AG10803 (cell line): ENCODE measurements at places on chromosomes 1 and 21.

DNA sequence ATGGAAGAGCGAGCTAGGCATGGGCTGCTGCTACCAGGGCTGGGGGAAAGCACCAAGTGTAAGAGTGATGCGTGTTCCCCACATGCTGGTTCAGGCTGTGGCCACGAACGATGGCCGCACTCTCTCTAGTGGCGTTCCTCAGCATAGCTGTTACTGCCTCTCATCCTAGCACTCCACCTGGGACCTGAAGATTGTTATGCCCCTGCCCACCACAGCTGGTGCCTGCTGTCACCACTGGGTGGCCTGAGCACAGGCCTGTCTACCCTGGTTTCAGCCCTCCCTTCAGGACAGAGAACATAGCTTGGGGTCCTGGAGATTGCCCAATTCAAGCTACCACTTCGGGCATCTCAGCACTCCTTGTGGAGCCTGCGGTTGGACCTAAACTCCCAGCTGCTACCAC is 80.1 kb upstream of the PDC start:
- no peak for DNase-seq

GRCh38 chr1:223710179-223711133 is 1.9 kb upstream of the CAPN2 start:
- no peak for DNase-seq

DNA sequence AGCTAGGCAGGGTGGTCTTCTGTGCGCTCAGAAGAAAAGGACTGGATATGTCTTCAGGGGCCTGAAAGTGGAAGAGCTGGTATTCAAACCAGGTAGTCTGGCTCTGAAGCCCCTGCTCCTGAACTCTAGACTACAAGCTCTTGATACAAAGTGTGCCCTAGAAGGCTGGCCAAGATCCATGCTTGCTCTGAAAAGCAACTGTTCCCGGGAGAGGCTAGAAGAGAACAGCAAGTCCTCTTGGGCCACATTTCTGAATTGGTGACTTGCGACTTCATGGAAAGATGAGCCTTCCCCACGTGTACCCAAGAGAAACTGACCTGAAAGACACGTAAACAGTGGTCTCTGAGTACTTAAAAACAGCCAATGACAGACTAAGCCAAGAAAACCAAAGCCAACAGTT is 123.3 kb upstream of the GRIK3 start:
- no peak for DNase-seq

- DNase-seq = no peak
Observed at GRCh38 chr1:204331275-204331674, 28.5 kb downstream of the PLEKHA6 start.

GRCh38 chr1:194684636-194685035 is 1498.2 kb upstream of the B3GALT2 start:
- DNase-seq = no peak

DNA sequence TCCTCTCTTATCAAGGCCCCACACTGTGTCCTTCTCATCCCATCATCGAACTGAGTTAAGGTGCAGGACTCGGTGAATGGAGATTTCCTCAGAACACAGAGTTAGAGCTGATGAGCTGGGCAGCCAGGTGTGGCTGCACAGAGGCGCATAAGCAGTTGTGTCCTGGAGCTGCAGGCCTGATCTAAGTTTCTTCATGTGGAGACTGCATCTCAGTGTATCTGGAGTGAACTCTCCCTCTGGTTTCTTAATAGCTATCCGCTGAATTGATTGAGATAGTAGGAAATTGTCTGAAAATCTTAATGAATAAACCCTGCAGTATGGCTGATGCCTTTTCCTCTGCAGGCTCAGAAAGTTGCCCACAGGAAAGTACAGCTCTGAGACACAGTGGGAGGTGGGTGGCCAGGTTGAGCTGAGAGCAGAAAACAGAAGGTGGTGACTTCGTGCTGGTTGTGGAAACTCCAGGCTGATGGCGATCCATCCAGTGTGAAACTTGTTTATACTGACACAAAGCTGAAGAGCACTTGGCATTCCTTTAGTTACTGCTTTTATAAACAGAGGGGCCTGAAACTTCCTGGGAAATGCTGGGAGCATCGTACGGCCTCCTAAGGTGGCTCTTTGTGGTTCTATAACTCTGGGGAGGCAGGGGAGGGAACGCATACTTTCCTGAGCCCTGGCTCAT is 67.4 kb upstream of the F3 start:
- DNase-seq = no peak
